T-helper 1 cell (primary cell): ENCODE measurements at places on chromosomes 7 and 10.

GRCh38 chr7:33903791-33904680, 1.3 kb upstream of the BMPER start:
- no peak for DNase-seq

- no peak for DNase-seq
Measured at GRCh38 chr7:92696584-92696983, 106.4 kb upstream of the FAM133B start.

GRCh38 chr7:142608630-142609428, 140.4 kb upstream of the PRSS1 start:
- DNase-seq = no peak

- DNase-seq = no peak
Measured at GRCh38 chr7:91193141-91193540, 71.1 kb upstream of the FZD1 start.

- DNase-seq = no peak
Measured at GRCh38 chr10:29370097-29371092, 81.5 kb downstream of the LYZL1 start.

GRCh38 chr10:122981066-122981464, 864 bp downstream of the PSTK start:
- no peak for DNase-seq

DNA sequence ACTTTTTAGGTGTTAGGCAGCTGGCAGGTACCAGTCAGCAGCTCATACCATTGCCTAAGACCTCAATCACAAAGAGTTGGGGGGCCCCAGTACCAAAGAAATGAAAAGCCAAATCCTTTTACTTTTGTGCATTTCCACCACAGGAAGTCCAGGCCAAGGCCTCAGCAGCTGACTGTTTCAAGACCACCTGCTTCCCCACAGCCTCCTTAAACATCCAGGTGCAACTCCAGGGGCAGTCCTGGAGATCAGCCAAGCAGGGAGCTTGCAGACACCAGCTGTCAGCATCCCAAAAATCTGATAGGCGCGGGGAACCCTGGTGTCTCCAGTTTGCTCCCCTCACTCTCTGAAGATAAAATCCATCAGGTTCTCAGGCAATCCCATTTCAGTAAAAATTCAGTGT, 91.5 kb upstream of the EFCAB10 start:
- no peak for DNase-seq

DNA sequence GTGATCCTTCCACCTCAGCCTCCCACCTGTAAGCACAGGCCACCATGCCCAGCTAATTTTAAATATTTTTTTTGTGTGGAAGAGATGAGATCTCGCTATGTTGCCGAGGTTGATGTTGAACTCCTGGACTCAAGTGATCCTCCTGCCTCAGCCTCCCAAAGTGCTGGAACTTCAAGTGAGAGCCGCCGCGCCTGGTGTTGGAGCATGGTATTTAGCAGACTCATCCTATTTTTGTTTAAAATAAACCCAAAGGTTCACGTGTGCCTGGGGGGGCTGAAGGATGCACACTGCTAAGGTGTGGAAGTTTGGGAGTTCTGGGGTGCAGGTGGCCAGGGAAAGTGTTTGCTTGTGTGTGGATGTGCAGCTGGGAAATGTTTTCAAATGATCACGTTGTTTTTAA, 18.1 kb downstream of the PDGFA start:
- DNase-seq = no peak

DNA sequence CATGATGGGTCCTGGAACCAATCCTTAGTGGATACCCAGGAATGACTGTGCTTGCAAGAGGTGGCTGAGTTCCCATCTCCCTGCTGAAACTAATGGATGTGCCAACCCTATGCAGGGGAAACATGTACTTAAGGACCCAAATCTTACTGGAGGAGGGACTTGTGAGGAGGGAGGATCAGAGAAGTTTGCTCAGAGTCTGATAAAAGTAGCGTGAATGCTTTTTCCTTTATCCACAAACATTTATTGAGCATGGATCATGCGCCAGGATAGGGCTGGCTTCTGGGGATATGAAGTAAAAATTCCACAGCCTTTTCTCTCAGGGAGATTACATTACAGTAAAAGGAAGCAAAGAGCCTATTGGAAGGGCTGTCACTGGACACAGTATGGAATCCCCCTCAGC, 358.5 kb downstream of the RPS24 start:
- no peak for DNase-seq

DNA sequence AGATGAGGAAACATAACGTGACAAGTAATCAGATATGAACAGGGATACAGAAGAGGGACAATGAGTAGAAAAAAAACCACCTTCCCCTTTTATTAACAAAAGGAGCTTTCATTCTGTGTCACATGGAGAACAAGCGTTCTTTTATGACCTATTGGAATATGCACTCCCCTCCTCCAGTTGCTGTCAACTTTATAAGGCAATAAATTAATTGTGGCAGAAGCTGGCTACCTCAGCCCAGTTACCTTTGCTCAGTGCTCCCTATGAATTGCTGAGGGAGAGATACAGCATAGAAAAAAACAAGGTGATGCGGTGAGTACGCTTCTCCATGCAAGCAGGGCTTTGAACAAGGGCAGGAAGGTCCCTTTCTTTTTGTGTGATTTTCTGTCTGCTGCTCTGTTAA, at the start of gene MGAM2:
TSS of gene MGAM2 (plus strand) at position 220 of the 400 bp plus-strand sequence. CDS start 5,156 bp downstream, outside the sequence.
- no peak for DNase-seq

DNA sequence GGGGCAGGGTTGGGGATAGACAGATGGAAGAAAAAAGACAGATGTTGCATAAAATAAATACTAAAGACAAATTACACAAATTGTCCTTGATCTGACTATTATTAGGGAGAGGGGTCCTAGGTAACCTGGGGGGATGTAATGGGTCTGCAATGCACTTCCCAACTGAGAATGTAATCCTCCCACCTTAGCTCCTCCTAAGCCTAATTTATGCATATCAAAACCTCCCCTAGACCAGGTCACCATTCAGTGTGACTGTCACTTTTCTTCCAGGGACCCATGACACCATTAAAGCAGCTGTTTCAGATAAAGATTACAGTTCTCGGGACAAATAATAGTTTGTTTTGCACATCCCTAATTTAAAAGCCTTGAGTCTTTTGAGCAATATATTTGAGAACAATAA, 133.9 kb upstream of the FEZF1 start:
- no peak for DNase-seq

DNA sequence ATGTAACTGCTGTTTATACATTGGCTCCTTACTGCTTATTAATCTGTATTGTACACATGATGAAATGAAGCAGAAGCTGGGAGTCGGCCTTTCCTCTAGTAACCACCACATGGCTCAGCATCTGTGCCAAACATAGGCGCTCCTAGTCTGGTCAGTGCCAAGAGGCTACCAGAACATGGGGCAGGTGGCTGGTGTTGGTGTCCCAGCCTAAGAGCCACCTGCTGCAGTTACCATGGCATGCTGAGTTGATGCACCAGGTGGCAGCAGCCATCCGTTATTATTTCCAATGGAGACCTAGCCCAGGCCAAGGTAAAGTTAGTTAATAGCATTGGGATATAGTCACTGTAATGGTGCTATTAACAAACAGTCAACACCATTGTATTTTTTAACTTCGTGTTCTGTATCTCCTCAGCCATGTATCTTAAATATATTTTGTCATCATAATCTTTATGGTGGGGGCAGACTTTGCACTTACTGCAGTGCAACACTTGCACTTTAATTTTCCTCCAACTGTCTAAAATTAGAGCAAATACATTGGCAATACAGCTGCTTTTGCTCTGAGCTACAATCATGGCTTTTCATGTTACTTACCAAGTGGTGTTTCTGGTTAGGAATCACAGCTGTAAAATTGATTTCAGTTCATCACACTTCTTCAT, 33.1 kb downstream of the HBP1 start:
- DNase-seq = no peak

GRCh38 chr7:128020159-128020558, 11.1 kb downstream of the LRRC4 start:
- no peak for DNase-seq

GRCh38 chr7:4626318-4626845, 55.7 kb upstream of the FOXK1 start:
- DNase-seq = no peak

GRCh38 chr7:110399421-110399820, 691.5 kb upstream of the LRRN3 start:
- DNase-seq = no peak

GRCh38 chr10:88980247-88980646, 10.4 kb upstream of the FAS start:
- DNase-seq = no peak

DNA sequence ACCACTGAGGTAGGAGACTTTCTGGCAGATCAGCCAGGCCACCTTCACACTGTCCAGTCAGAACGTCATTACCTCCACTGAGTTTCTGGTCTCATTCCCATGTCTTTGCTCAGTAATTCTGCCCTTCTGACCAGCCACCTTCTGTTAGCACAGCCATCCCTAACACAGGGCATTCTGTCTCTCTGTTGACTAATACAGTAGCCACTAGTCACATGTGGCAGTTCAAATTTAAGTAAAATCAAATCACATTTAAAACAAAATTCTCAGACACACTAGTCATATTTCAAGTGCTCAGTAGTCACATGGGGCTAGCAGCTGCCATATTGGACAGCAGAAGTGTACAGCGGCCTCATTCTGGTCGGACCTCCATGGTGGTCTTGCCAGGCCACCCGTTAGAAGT, 7.4 kb downstream of the CPSF4 start:
- no peak for DNase-seq

DNA sequence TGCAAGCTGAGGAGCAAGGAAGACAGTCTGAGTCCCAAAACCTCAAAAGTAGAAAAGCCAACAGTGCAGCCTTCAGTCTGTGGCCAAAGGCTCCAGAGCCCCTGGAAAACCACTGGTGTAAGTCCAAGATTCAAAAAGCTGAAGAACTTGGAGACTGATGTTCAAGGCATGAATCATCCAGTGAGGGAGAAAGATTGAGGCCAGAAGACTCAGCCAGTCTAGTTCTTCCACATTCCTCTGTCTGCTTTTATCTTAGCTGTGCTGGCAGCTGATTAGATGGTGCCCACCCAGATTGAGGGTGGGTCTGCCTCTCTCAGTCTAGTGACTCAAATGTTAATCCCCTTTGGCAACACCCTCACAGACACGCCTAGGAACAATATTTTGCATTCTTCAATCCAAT, 20.1 kb upstream of the MDFIC start:
- DNase-seq = no peak

DNA sequence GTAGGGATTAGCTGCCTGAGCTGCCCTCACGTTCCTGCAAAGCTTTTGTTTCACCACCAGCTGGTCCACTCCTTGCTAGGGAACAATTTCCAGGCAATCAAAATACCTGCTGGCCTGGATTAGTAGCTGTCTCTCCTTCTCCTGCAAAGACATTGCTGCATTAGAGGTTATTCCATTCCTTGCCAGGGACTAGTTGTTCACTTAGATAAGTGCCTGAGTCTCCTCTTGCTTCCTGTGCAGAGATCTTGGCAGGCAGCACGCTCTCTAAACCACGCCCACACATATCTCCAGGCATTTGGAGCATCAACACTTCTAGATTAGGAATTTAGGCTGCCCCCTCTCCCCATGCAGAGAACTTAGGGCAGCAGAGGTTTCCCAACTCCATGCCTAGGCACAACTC, 150.4 kb upstream of the SMIM30 start:
- DNase-seq = no peak

DNA sequence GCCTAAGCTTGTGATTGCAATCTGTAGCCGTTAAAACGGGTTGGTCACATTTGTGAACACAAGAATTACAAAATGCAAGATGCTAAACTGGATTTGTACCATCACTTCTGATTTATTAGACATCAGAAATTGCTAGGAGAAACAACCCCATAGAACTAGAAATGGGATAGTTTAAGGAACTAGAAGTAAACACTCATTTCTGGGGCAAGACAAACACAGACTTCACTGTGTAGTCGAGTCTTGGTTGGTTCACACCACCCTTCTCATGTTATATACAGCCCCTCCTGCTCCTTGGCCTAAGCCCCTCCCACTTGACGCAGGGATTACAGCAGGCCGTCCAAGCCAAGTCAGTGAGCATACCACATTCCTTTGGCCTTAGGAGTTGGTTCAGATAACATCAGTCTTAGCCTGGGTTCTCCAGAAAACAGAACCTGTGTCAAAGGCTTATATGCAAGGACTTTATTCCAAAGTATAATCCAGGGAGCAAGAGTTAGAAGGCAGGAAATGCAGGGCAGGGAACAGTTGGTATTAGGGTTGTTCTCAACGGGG, 2.0 kb upstream of the NRAP start:
- DNase-seq = no peak

DNA sequence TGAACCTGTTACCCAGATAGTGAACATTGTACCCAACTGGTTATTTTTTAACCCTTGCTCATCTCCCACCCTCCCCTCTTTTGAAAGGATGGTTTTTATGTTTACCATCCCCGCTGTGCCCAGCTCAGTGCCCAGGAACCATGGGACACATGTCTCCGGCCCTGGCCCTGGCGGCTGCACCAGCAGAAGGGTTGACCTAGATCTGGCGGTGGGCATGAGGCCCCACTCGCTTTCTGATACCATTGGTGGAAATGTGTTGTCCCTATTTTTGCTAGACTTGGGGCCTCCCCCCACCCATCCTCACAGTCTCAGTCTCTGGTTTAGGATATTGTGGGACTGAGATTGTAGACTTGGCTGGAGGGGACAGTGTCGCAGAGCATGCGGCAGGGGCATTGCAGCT, 11.9 kb downstream of the PFKFB3 start:
- no peak for DNase-seq

- no peak for DNase-seq
Measured at GRCh38 chr7:84105586-84105985, 89.0 kb downstream of the SEMA3A start.

- no peak for DNase-seq
Measured at GRCh38 chr7:45052011-45052410, 36.8 kb downstream of the NACAD start.
